ENCODE measurements at places on chromosomes 12 and 14.

- ATAC-seq = no peak
Observed at GRCh38 chr12:119630962-119631550, 36.9 kb upstream of the PRKAB1 start.

- ATAC-seq = peak; percentile 53
Observed at GRCh38 chr14:56293506-56293905, 175.3 kb downstream of the PELI2 start.

- no peak for ATAC-seq
Observed at GRCh38 chr12:103422328-103422727, 73.4 kb downstream of the C12orf42 start.

DNA sequence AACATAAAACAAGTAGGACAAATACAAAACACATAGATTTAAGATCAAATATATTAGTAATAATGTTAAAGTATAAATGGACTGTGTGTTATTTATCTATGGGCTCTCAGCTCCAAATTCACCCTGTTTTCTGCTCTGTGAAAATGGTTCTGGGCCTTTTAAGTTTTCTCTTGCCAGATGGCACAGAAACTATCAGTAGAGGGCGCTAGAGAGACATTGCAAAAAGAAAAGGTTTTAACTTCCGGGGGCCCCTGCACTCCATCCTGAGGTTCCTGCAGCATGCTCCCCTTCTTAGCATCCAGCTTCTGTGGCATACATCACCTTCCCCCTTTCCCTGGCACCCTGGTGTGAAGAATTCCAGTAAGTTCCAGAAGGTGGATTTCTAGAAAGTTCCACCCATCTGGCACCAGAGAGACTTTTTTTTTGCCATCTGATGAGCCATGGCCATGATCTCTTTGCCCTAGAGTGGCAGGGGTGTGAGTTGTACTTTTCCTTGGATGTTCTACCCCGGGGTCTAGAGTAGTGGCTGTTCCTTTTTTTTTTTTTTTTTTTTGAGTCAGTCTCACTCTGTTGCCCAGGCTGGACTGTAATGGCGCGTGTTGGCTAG is 29.3 kb downstream of the ZCRB1 start:
- peak; percentile 70 for ATAC-seq

- ATAC-seq = peak; percentile 57
Observed at GRCh38 chr12:119391673-119392072, 57.1 kb downstream of the CCDC60 start.

GRCh38 chr14:104753528-104754212 is 723 bp downstream of the SIVA1 start:
- peak; percentile 3 for ATAC-seq

DNA sequence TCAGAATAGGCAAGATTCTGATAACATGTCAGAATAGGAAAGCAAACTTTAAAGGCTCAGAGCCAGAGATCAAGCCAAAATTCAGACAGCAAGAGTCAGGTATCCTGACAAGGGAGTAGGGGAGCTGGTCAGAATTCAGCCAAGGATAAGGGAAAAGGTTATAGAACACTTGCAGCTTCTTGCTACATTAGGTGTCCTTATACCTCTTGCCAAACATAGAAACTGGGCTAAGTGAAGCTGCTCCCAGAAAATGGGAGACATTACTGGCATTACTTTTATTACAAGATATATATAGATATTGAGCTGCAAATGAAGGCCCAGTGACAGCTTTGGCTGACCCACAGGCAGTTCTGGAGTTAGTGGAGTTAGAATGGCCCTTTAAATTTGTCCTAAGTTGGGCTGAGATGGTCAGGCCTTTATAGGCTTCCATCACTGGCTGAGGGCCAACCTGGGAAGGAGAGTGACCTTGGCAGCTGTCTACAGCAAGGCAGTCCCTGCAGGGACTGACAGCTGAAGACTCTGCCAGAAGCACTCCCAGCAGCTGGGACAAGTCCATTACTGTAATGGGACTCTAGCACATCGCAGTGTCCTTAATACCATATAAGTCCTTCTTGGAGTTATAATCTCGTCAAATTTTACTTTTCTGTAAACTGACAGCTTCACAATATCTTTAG is 83.0 kb downstream of the LRRC9 start:
- ATAC-seq = no peak

DNA sequence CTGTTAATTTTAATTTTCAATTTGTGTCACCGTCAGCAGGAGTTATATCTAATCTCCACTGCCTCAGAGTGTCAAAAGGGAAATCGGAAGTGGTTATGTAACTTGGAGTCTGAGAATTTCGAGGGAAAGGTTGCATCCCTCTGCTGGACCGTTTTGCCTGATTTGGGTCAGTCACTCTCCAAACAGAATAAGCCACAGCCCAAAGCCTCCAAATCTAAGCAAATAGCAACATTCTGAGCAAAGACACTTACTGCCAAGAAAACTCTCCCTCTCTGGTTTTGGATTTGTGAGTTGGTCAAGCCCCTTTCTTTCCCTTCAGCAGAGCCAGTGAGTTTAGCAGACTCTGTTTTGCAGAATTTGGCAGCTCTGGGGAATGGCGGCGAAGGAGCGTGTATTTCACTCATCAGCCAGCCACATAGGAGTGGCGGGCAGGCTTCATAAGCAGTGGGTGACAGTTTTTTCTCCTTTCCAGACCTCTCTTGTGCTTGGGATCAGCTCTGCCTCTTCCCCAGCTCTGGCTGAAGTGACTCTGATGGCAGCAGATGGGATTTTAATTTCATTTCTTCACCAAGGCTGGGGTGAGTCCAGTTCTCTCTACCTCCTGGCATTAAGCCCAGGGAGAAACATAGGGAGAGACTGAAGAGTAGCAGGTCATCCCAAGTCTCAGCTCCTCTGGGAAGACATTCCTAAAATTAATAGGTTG is 218.7 kb upstream of the NOS1 start:
- peak; percentile 19 for ATAC-seq

DNA sequence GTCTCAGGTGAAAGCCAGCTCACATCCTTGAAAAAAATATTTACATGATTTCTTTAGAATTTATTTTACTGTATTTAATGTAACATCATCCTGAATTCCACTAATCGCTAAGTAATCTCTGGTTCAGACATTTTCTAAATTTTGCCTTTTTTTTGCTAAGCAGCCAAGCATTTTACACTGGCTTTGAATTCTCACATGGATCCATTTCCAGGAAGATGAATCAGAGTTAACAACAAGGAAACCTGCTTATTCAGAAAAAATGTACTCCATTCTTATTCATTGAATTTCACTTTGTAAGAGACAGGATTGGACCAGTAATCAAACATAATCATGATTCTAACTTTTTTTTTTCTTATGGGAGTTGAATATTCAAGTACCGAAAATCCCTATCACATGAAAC is 1785.1 kb upstream of the FLRT2 start:
- no peak for ATAC-seq

- no peak for ATAC-seq
Observed at GRCh38 chr14:100077441-100077840, 12.2 kb downstream of the EVL start.

DNA sequence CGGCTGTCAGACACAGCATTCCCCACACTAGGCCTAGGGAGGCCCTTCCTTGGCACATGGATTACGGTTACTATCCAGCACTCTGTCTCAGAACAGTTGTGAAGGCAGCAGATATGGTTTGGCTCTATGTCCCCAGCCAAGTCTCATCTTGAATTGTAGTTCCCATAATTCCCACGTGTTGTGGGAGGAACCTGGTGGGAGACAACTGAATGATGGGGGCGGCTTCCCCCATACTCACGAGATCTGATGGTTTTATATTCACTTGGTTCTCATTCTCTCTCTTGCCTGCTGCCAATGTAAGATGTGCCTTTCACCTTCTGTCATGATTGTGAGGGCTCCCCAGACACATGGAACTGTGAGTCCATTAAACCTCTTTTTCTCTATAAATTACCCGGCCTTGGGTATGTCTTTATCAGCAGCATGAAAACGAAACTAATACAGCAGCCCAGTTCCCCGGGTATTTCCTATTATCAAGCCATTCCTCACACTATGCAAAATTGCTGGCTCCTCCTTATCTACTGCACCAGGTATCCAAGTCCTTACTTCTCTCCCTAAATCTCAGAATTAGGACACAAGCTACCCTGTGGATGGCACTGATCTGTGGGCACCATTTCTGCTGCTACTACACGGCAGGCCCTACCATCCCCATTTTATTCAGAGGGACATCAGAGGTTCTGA is 33.3 kb downstream of the NT5DC3 start:
- ATAC-seq = no peak

DNA sequence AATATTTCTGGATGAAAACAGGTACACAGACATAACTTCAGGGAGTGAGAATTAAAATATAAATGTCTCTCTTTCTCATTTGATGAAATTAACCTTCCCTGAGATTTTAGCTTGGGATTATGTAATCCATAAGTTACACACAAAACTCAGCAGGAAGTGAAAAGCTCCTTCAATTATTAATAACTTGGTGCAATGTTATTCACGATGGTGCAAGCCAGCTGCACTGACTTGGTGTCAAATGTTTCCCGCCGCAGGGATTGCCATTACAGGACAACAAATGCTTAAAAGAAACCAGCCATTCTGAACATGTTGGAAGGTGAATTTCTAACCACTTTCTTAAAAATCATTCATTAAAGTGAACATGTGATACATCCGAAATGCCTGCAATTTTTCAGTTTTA is 250.4 kb downstream of the FOXN3 start:
- no peak for ATAC-seq

GRCh38 chr12:1881301-1881700 is 37.2 kb downstream of the CACNA2D4 start:
- ATAC-seq = no peak

GRCh38 chr14:99740411-99740810 is 52.8 kb upstream of the EML1 start:
- ATAC-seq = peak; percentile 52

DNA sequence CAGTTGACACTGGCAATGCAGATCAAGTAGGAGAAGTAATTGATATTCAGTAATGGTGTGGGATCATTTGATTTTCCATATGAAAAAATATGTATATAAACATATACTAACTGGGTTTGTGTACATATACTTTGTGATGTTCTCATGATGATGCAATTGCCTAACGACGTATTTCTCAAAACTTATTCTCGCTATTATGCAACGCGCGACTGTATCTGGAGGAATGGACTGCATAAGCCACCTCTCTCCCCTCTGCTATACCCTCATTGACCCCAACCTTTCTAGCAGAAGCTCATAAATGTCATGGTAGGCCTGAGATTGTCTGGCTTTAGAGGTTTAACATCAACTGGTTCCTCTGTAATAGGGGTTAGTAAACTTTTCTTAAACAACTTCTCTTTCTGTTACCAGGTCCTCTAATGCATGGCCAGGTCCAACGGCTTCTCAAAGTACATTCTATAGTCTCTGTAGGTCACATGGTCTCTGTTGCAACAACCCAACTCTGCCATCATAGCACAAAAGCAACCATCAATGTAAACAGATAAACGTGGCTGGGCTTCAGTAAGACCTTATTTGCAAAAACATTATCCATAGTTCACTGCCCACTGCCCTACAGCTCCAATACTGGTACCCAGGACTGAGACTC is 59.3 kb downstream of the FOXN3 start:
- no peak for ATAC-seq

- ATAC-seq = no peak
Observed at GRCh38 chr12:1814266-1814665, 6.1 kb upstream of the LRTM2 start.

DNA sequence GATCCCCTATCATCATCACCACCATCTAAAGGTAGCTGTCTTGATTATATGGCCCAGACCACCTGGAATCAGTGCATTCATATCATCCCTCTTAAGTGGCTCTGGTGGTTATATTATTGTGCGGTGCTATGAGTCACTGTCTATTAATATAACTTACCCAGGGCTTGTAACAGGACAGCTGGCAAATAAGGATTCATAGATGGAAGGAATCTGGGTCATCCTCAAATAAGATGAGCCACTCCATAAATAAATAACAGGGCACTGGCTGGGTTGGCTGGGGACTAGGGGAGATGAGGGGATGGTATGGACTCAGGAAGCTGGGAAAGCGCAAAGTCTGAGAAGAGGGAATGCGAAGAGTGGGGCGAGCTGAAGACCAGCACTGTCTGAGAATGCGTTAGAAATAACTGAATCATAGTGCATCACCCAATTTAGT is 216.1 kb downstream of the NUAK1 start:
- peak; percentile 98 for ATAC-seq

- ATAC-seq = no peak
Observed at GRCh38 chr14:73358187-73358586, 100.2 kb downstream of the NUMB start.

DNA sequence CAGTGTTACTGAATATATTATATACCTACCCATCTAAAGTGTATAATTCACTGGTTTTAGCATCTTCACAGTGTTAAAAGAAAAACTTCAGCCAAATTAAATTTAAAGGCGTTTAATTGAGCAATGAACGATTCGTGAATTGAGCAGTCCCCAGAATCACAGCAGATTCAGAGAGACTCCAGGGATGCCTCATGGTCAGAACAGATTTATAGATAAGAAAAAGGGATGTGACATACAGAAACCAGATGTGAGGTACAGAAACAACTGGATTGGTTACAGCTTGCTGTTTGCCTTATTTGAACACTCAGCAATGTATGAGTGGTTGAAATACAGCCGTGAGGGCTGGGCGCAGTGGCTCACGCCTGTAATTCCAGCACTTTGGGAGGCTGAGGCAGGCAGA is 84.6 kb downstream of the WNK1 start:
- no peak for ATAC-seq

DNA sequence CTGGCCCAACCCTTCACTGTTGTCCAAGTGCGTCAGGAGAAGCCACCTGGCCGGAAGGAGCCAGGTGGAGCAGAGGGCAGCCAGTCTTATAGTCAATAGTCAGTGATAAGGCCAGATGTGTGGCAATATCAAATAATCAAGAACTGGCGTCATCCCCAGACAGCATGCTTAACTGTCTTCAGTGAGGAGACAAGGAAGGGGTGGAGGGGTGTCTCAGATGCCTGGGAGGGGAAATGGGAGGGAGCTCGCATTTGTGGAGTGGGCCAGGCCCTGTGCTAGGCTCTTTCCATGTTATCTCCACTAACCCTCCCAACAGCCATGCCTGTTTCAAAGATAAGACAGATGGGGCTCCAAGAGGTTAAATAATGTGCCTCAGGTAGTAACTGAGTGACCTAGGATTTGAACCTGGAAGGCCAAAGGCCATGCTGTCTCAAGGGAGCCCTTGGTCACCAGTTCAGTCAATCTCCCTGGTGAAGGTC is 48.9 kb upstream of the FOS start:
- no peak for ATAC-seq

DNA sequence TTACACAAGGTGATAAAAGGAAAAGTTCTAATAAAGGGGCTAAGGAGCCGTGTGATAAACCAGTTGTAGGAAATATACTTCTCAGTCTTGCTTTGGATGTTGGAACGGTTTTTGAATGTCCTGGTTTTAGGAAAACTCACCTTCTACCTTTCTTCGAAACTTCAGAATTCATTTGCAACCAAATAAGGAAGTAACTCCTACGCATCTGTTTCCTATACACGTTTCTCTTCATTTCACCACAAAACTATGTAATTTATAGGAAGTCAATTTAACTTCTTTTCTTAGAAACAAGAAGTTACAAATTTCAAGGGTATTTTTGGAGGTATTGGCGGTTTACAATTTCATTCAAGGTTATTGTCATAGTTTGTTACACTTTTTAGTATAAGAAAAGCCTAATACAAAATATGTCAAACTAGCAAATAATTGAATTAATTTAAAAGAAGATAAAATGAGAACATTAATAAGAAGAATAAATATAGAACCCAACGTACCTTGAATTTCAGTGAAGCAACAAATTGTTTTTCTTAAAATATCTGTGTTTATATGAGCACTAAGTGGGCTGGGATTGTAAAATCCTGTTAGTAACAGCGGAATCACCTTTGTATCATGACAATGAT is 33.2 kb upstream of the CD69 start:
- ATAC-seq = no peak

All from motor neuron (in vitro differentiated cells).